Mesothelial cell of epicardium (in vitro differentiated cells): ENCODE measurements at places on chromosomes 7 and 10. TPM values are rescaled to one million over a fixed set of nuclear protein-coding genes. Genes with fewer than 3 reads are reported as not detected.

DNA sequence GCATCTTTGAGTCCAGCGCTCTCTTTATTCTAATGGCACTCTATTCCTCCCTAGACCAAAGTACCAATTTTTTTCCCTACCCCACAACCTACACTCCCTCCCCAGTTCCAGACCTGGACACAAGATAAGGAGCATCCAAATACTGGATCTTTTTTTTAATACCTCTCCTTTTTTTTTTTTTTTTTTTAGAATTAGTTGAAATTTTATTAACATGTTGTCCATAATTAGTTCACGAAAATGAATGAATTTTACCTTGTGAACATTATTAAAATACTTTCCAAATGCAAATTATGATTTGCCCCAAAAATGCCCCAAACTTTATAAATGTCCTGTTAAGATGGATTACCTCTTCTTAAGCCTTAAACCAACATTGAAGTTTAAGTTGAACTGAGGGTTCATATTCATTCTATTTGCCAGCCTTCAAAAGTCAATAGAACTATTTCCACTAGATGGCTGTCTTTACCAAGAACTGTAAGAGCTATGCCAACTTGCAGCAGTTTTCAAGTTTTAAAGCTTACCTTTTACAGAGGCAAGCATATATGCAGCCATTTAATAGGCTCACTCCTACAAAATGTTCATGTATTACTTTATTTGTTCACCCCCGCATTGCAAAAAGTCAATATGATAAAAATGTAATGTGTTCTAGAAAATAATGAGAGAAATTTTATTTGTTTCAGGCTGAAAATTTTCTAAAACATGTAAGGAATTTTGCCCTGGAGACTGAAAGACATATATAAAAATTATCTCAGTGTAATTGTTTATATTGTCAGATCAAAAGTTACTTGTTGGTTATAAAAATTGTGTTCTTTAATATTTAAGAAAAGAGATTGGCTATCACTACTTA, 39.7 kb upstream of the TNKS2 start:
- no peak for DNase-seq

GRCh38 chr10:11154333-11154732, 136.7 kb downstream of the CELF2 start:
- DNase-seq, result no peak

DNA sequence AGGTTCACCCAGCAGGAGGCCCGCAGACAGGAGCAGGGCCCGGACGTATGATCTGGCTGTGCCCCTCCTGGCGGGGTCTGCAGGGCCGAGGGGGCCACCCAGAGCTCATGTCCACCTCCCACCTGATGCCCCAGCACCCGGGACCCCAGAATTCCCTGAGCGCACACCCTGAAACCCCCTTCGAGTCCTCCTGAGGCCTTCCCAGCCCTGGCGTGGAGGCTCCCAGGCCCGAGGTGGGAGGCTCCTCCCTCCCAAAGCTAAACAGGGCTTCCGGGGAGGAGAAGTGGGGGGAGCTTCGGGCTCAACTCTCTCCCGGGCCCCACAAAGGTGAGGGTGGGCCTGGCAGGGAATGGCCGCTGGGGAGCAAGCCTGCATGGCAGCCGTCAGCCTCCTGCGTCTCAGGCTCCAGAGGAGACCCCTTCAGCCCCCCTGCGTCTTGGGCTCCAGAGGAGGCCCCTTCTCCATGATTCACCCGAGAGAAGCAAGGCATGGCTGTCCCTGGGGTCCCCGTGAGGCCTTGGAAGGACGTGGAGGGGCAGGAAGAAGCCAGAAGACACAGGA, 30.2 kb downstream of the MICALL2 start:
- DNase-seq, result no peak

DNA sequence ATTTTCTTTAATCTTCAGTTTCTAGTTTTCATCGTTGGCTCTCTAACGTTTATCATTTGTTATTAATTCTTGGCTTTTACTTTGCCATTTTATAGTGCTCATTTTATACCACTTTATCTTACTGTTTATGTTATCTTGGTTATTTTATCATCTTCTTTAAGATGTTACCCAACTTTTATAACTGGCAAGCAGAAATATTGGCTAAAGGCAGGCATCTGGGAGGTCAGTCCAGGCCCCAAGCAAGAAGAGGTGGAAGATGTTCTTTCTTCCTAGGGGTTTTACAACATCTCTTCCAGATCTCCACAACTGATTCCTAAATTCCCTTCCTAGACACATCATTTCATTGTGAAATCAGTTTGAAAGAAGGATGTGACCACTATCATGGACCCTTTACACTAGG, 208.1 kb downstream of the AHR start:
- no peak for DNase-seq

DNA sequence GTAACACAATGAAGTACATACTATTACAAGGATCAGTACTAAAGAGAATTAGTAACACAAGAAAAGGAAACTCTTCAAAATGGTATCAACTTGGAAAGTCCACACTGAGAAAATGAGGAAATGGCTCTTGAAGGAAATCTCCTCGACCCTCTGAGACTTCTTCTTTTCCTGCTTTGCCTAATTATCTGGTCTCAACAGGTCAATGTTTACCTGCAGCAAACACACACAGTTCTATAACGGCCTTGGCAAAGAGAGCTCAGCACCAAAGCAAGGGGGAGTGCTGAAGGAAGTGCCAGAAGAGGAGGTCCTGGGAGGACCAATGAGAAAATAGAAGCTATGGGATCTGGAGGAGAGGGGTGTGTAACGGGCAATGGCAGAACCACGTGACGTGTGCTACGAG, 21.9 kb downstream of the CHCHD3 start:
- no peak for DNase-seq

- DNase-seq, result no peak
Observed at GRCh38 chr10:121942749-121943416, 15.1 kb upstream of the ATE1 start.

GRCh38 chr7:84479059-84479458, 284.5 kb upstream of the SEMA3A start:
- no peak for DNase-seq

DNA sequence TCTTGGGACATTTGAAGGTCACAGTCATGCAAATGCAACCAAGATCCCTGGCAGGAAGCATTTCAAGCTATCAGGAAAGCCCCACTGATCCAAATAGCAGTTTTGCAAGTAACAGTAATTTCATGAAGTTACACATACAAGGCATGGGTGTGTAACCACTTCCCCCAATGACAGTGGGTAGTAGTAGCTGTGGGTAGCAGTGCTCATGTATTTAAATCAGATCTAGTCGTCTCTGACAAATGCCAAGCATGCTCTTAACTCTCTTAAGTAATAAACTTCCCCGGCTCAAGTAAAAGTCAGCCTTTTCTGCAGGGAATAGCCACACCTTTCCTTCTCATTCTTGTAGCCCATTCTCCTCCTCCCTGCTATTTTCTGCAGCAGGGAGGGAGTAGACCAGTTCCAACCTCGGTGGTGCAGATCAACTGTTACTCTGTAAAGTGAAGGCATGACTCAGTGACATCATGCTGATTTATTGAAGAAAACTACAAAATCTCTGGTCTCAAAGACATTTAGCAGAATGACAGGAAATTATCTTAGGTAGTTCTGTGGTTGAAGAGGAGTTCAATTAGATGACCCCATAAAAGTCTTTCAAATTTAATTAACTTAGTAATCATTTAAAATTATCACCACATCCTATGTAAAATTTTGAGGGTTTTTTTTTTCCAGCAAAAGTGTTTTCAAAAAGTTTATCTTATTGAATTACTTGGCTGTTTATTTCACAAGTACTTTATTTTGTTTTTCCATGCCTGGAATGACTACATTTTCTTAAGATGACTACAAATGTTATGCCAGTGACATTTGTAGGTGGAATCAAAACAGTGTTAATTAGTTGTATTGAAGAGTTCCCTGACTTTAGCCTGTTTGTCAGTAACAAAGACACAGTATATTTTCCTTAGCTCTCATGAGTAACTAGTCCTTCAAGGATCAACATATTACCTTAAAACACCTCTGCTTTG, 568.3 kb downstream of the INHBA start:
- DNase-seq, result no peak

The NSUN5 gene
- 18.6 to 20.5 TPM (median 19.8 TPM) in 3 replicates for total RNA-seq

The MMRN2 gene
- 6.5 to 9.8 TPM (median 7.2 TPM) in 3 replicates for total RNA-seq

The PNLIP gene
- total RNA-seq, result not detected in 3 replicates

The EPC1 gene
- total RNA-seq, result 55.7 to 62.7 TPM (median 57.8 TPM) in 3 replicates
